Thoracic aorta (tissue), 2 donors: ENCODE measurements at places on chromosomes 3 and 15. TPM values are rescaled to one million over a fixed set of nuclear protein-coding genes. Genes with fewer than 3 reads are reported as not detected.

Gene RSRC1
- total RNA-seq: 39.5 TPM

Gene NTRK3
- total RNA-seq: 87.3 TPM

Gene CCR8
- total RNA-seq: not detected

Gene ARIH1
- total RNA-seq: 88.4 TPM

Gene ULK4
- 38.4 TPM for total RNA-seq

Gene TSEN2
- 31.5 TPM for total RNA-seq

Gene SOX14
- total RNA-seq: not detected

Gene KCNAB1
- 14.2 TPM for total RNA-seq

Gene GP9
- total RNA-seq: not detected

Gene VWA5B2
- not detected for total RNA-seq

Gene GOLGA8S
- total RNA-seq: 0.42 TPM

Gene SNTN
- total RNA-seq: not detected

Gene RARRES1
- total RNA-seq: 9.3 TPM

Gene BTLA
- not detected for total RNA-seq

Gene LMAN1L
- total RNA-seq: not detected

Gene DAZL
- total RNA-seq: not detected

Gene KBTBD13
- 3.1 TPM for total RNA-seq

Gene EXD1
- not detected for total RNA-seq

Gene GNL3
- 136 TPM for total RNA-seq
